ENCODE measurements at places on chromosomes 7 and 10.

- peaks cover 28% of the 10 kb centered on the region for H3K27me3 ChIP-seq
- H3K4me3 ChIP-seq = peak overlapping the region; percentile 71
- H3K27ac ChIP-seq = peak overlapping the region; percentile 74
- DNase-seq = peak; percentile 65
Measured at GRCh38 chr10:14009371-14010100, 321.2 kb downstream of the FRMD4A start.

GRCh38 chr10:71801361-71801760 is 28.0 kb upstream of the VSIR start:
- H3K27me3 ChIP-seq = peaks cover 7% of the 10 kb centered on the region
- no peak for DNase-seq
- peaks cover 17% of the 10 kb centered on the region for H3K4me1 ChIP-seq
- no peaks in the 10 kb centered on the region for H3K36me3 ChIP-seq

DNA sequence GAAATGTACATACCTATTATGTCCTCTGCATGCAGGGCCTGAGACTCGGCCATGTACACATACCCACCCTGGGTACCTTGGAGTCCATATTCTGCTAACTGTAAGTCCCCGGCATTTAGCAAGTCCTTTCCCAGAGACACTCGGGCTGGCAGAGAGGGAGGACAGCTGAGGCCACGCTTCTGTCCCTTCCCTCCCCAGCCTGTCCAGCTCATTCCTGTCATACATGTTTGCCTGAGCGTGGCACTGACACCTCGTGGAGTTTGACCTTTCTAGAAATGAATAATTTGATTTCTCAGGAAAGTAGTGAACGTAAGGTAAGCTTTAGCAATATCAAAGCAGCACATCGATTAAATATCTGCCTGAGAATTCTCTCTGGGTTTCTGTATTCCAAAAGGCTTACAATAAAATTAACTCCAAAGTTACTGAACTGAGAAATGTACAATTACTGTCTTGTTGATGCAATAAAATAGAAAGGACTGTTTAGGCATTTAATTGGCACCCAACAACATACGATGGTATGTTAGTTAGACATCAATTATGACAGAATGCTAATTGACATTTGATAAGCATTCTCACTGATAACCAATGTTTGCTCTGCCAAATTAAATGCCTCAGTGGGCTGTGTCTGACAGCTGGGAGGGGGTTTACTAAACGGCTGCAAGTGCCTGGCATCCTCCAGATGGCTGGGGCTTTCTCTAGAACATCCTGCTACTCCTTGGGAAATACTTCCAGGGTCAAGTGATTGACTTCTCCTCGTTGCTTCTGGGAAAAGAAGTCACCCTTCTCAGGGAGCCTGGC is 221.2 kb downstream of the CCSER2 start:
- peaks cover 28% of the 10 kb centered on the region for H3K27me3 ChIP-seq
- H3K36me3 ChIP-seq = no peaks in the 10 kb centered on the region
- H3K4me1 ChIP-seq = no peaks in the 10 kb centered on the region
- DNase-seq = no peak
- no peak overlapping the region for H3K27ac ChIP-seq

GRCh38 chr7:83271212-83272099 is 108.8 kb upstream of the PCLO start:
- no peak for DNase-seq
- H3K27me3 ChIP-seq = no peaks in the 10 kb centered on the region
- no peaks in the 10 kb centered on the region for H3K36me3 ChIP-seq
- H3K4me1 ChIP-seq = no peaks in the 10 kb centered on the region
- H3K27ac ChIP-seq = no peak overlapping the region
- H3K4me3 ChIP-seq = no peak overlapping the region

DNA sequence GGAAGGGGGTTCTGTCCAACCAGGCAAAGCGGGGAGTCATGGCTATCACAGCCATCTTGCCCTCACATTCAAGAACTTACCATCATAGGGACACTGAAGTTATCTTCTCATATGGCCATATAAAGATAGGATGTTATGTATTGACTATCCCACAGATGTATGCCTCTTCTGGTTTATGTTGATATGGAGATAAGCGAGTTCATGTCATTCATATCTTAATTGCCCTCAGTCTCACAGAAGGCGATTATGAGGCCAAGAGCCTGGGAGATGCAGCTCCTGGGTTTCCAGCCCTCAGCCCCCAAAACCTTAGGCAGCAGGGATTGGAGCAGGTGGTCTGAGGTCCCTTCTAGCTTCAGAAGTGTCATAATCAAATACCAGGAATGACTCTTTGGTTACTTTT is 8.5 kb upstream of the ANKRD61 start:
- no peak for DNase-seq
- no peak overlapping the region for H3K27ac ChIP-seq
- no peak overlapping the region for H3K4me3 ChIP-seq
- peaks cover 61% of the 10 kb centered on the region for H3K36me3 ChIP-seq

- peak overlapping the region; percentile 94 for H3K27ac ChIP-seq
- H3K4me3 ChIP-seq = peak overlapping the region; percentile 97
- H3K4me1 ChIP-seq = peaks cover 48% of the 10 kb centered on the region
- no peaks in the 10 kb centered on the region for H3K27me3 ChIP-seq
Measured at GRCh38 chr10:75211007-75211691, 553 bp downstream of the VDAC2 start.

- no peak overlapping the region for H3K4me3 ChIP-seq
- H3K27me3 ChIP-seq = no peaks in the 10 kb centered on the region
- no peak for DNase-seq
- no peaks in the 10 kb centered on the region for H3K4me1 ChIP-seq
- no peak overlapping the region for H3K27ac ChIP-seq
- no peaks in the 10 kb centered on the region for H3K36me3 ChIP-seq
Measured at GRCh38 chr7:15891151-15891881, 204.8 kb upstream of the MEOX2 start.

DNA sequence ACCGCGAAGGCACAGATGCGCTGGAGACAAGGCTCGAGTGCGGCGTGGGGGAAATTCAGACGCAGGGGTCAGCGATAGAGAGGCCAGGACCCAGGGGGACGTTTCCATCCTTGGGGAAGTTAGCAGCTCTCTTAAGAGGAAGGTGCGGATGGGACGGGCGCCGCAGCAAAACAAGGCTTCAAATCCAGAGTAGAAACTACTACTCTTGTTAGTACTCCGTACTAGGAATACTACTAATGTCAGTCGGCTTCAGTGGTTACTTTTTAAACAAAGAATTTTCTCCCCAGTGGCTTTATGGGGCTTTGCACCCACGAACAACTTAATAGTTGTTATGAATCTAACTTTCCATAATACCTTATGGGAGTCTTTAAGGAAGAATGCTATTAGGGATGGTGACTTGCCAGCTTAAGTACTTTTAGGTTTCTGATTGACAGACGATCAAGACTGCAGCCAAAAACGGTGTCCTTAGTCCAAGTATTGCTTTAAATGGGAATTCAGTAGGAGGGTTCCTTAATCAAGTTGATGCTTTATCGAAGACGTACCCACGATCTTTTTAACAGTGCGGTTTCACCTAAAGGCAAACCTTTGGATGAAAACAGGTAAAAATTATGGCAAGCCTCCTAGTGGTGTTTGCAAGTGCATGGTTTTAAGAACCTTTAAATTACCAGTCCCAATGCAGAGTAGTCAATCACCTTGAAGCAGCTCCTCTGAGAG is 812 bp upstream of the IDE start:
- peak overlapping the region; percentile 68 for H3K4me3 ChIP-seq
- H3K36me3 ChIP-seq = peaks cover 2% of the 10 kb centered on the region
- peaks cover 26% of the 10 kb centered on the region for H3K4me1 ChIP-seq
- peak overlapping the region; percentile 80 for H3K27ac ChIP-seq

DNA sequence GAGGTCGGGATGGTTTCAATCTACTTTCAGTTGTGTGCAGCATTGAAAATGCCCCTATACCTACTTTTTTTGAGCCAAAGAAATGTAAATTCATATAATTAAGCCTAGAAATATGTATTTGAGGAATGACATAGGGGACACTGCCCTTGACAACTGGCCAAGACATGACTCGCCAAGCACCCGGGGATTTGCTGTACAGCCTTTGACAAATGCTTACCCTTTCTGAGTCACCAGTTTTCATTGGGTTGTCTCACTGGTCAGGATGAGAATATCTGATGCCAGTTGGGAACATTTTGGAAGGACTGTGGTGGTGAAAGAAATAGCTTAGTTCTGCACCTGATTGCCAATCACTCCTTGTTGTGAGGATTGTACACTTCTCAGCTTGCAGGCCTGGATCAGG is 166.8 kb upstream of the HABP2 start:
- no peaks in the 10 kb centered on the region for H3K36me3 ChIP-seq
- H3K4me1 ChIP-seq = peaks cover 24% of the 10 kb centered on the region
- no peak for DNase-seq
- no peak overlapping the region for H3K4me3 ChIP-seq
- H3K27ac ChIP-seq = no peak overlapping the region

- no peak overlapping the region for H3K4me3 ChIP-seq
- no peak overlapping the region for H3K27ac ChIP-seq
Measured at GRCh38 chr7:26070290-26070689, 81.7 kb upstream of the NFE2L3 start.

DNA sequence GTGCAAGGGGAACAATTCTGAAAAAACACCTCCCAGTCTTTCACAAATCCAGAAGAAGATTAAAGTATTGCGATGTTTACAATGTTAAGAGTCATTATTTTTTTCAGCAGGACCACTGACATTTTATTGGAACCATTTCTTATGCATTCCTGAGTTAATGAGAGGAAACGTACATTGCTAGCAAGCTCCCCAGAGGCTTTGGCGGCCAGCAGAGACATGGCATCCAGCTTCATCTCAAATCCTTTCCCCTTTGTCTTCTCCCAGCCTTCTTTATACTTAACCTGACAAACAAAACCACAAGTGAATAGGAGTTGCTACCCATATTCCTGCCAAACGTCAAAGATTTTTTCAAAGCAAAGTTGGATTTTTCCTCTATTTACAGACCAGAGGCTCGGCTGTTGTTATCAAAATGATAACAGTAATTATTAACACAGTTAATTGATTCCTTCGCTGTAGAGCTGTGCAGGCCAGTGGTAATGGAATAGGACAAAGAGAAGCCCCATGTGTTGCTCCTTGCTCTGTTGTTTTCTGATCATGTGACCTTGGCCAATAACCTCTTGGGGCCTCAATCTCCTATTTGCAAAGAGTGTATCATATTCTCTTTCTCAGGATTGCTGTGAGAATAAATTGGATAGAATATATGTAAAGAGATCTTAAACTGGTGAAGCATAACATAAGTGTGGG is 32.0 kb downstream of the NRAP start:
- H3K27ac ChIP-seq = no peak overlapping the region
- H3K4me3 ChIP-seq = no peak overlapping the region
- H3K27me3 ChIP-seq = peaks cover 12% of the 10 kb centered on the region
- no peaks in the 10 kb centered on the region for H3K36me3 ChIP-seq

Measured in activated CD8-positive, alpha-beta memory T cell treated with anti-CD3 and anti-CD28 coated beads, Interleukin-2, amount 10 ng/mL, durations not matched to agents 7 days and 5 days (primary cell).